ENCODE measurements at places on chromosomes 3 and 15. TPM values are rescaled to one million over a fixed set of nuclear protein-coding genes. Genes with fewer than 3 reads are reported as not detected.

CEMIP gene
- total RNA-seq: 2.9 TPM

PODXL2 gene
- total RNA-seq: 2.9 TPM

PIGBOS1 gene
- 11.4 TPM for total RNA-seq

NCKIPSD gene
- total RNA-seq: 51.7 TPM

TLR9 gene
- not detected for total RNA-seq

DZIP1L gene
- 4.6 TPM for total RNA-seq

PLA2G4D gene
- total RNA-seq: not detected

SLC15A2 gene
- total RNA-seq: 1.7 TPM

GOLGA6L10 gene
- total RNA-seq: 0.33 TPM

APOD gene
- total RNA-seq: 93.2 TPM

CPEB1 gene
- 1.5 TPM for total RNA-seq

OIP5 gene
- not detected for total RNA-seq

DNA sequence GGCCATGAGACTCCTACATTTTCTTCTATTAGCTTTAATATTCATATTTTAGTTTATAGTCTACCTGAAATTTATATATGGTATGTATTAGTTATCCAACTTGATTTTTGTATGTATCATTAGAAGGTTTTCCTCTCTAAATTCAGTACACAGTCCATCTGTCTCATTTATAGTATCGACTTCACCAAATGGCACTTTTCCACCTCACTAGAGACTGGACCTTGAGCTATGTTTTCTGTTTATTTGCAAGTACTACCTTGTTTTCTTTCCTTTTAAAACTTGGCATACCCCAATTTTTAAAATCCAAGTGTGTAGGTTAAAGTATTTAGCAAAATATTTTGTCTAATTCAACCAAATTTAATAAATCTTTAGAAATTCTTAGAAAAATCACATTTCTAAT, 1137.5 kb downstream of the NSUN3 start:
- H3K36me3 ChIP-seq: no peaks in the 10 kb centered on the region
- H3K27me3 ChIP-seq: no peaks in the 10 kb centered on the region
- no peak for DNase-seq

DNA sequence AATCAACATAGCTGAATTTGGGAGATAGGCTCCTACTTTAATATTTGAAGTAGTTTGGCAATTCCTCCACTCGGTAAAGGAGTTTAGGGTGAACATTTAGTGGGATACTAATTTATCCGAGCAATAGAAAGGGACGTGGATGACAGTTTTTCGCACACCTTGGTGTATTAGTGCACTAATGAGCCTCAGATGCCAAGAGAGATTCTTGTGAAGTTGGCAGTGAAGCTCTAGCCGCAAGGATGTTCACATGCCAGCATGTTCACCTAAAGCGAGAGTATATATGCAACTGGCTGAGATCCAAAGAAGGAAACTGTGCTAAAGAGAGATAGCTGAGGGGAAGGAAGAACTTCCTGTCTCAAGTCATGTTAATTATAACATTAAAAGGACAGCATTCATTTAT, 58.5 kb downstream of the TGFBR2 start:
- peaks cover 30% of the 10 kb centered on the region for H3K36me3 ChIP-seq
- no peak overlapping the region for H3K4me3 ChIP-seq
- H3K4me1 ChIP-seq: no peaks in the 10 kb centered on the region
- H3K27ac ChIP-seq: no peak overlapping the region
- no peaks in the 10 kb centered on the region for H3K27me3 ChIP-seq

DNA sequence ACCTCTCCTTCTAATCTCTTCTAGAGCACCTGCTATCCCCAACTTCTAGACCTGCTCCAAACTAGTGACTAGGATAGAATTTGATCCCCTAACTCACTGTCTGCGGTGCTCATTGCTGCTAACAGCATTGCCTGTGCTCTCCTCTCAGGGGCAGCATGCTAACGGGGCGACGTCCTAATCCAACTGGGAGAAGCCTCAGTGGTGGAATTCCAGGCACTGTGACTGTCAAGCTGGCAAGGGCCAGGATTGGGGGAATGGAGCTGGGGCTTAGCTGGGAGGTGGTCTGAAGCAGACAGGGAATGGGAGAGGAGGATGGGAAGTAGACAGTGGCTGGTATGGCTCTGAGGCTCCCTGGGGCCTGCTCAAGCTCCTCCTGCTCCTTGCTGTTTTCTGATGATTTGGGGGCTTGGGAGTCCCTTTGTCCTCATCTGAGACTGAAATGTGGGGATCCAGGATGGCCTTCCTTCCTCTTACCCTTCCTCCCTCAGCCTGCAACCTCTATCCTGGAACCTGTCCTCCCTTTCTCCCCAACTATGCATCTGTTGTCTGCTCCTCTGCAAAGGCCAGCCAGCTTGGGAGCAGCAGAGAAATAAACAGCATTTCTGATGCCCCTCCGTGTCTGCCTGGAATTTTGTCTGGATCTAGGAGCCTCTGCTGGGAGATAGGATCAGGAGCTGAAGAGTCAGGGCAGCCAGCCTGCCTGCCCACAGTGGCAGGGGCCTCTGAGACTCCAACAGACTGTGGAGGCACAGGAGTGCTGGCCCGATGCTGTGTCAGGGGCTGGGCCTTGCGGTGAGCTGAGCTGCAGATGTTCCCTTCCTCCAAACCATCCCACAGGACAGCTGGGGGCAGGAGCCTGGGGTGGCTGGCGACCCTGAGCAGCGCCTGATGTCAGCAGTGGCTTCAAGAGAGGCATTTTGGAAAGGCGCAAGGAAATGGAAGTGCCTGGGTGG, 3.0 kb downstream of the ISLR start:
- no peaks in the 10 kb centered on the region for H3K36me3 ChIP-seq
- no peak for DNase-seq
- H3K27ac ChIP-seq: no peak overlapping the region
- no peaks in the 10 kb centered on the region for H3K4me1 ChIP-seq
- no peaks in the 10 kb centered on the region for H3K27me3 ChIP-seq
- no peak overlapping the region for H3K4me3 ChIP-seq

- no peak overlapping the region for H3K4me3 ChIP-seq
- H3K27ac ChIP-seq: no peak overlapping the region
- no peak for DNase-seq
- no peaks in the 10 kb centered on the region for H3K36me3 ChIP-seq
- H3K27me3 ChIP-seq: no peaks in the 10 kb centered on the region
Measured at GRCh38 chr3:168876346-168877035, 780.8 kb upstream of the GOLIM4 start.

- no peaks in the 10 kb centered on the region for H3K36me3 ChIP-seq
- peak overlapping the region; percentile 79 for H3K4me3 ChIP-seq
- no peaks in the 10 kb centered on the region for H3K4me1 ChIP-seq
- peak overlapping the region; percentile 97 for H3K27ac ChIP-seq
- no peaks in the 10 kb centered on the region for H3K27me3 ChIP-seq
Measured at GRCh38 chr3:159763602-159764489, 224.8 kb upstream of the IL12A start.

DNA sequence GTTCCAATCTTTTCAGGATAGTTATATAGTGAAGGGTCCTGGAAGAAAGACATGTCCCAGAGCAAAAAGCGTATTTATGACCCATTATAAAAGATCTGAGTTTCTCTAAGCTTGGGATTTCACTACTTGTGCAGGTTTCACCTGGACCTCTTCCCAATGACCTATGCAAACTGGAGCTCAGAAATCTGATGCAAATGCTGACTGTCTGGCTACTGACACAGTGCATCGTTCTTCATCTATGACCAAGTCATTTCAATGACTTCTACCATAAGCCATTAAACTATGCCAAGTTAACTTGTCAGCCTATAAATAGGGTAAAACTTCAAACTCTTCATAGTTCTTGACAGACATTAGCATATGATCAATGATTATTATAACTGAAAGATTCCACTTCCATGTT, 11.1 kb downstream of the STAG1 start:
- no peak overlapping the region for H3K27ac ChIP-seq
- H3K4me1 ChIP-seq: no peaks in the 10 kb centered on the region
- DNase-seq: no peak
- H3K4me3 ChIP-seq: no peak overlapping the region

GRCh38 chr3:14274612-14274936, 96.0 kb downstream of the LSM3 start:
- no peaks in the 10 kb centered on the region for H3K36me3 ChIP-seq
- H3K4me3 ChIP-seq: no peak overlapping the region
- DNase-seq: no peak
- no peak overlapping the region for H3K27ac ChIP-seq
- no peaks in the 10 kb centered on the region for H3K4me1 ChIP-seq

- DNase-seq: no peak
- no peaks in the 10 kb centered on the region for H3K4me1 ChIP-seq
- no peak overlapping the region for H3K27ac ChIP-seq
- no peak overlapping the region for H3K4me3 ChIP-seq
- H3K27me3 ChIP-seq: no peaks in the 10 kb centered on the region
- H3K36me3 ChIP-seq: no peaks in the 10 kb centered on the region
Measured at GRCh38 chr15:56749982-56750381, 16.7 kb upstream of the ZNF280D start.

- peaks cover 13% of the 10 kb centered on the region for H3K4me1 ChIP-seq
- no peak overlapping the region for H3K4me3 ChIP-seq
- no peaks in the 10 kb centered on the region for H3K27me3 ChIP-seq
- no peak overlapping the region for H3K27ac ChIP-seq
Measured at GRCh38 chr15:74406992-74407705, 26.6 kb downstream of the SEMA7A start.

GRCh38 chr15:96070636-96071035, 259.9 kb upstream of the NR2F2 start:
- DNase-seq: no peak
- no peak overlapping the region for H3K27ac ChIP-seq
- no peaks in the 10 kb centered on the region for H3K27me3 ChIP-seq
- H3K4me3 ChIP-seq: no peak overlapping the region

DNA sequence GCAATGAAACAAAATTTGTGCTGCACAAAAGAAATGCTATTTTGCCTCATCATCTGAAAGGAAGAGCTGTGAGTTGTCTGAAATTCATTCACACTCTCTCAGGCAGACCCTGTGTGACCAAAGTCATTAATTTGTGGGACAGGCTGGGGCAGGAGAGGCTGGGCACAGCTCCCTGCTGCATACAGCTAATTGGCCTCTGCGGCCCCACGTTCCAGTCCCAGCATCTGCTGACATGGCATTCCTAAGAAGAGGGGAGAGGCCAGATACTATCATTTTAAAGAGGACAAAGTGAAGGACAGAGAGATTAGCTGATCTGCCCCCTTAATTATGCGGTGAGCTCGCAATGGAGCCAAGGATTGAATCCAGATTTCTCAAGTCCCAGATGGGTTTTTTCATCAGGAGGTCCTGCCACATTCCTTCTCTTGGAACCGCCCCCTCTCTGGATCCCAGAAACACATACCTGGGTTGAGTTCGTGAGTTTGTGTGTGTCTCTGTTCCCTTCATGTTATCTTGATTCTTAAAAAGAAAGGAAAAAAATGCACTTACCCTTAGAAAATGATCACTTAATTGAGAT, 25.1 kb downstream of the POLR2M start:
- peaks cover 8% of the 10 kb centered on the region for H3K4me1 ChIP-seq
- no peak overlapping the region for H3K4me3 ChIP-seq
- H3K36me3 ChIP-seq: no peaks in the 10 kb centered on the region
- H3K27ac ChIP-seq: no peak overlapping the region
- H3K27me3 ChIP-seq: no peaks in the 10 kb centered on the region
- DNase-seq: no peak

DNA sequence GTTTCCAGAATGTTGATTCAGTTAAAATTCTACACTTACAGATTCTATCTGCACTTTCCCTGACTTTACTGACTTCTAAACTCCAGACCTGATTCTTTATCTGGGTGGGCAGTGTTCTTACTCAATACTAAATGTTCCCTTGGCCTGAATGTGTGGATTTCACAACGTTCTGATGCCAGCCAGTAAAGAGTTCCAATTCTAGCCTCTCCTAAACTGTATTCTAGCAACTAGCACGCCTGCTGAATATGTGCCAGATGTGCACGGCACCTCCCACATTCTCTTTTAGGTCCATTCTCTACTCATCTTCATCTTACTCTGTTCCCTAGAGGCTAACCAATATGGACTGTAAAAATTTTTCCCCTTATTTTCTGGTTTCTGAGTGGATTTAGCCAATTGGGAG, 479.5 kb upstream of the AGTR1 start:
- no peaks in the 10 kb centered on the region for H3K4me1 ChIP-seq
- no peaks in the 10 kb centered on the region for H3K27me3 ChIP-seq
- H3K36me3 ChIP-seq: no peaks in the 10 kb centered on the region
- no peak for DNase-seq
- H3K27ac ChIP-seq: no peak overlapping the region
- no peak overlapping the region for H3K4me3 ChIP-seq

DNA sequence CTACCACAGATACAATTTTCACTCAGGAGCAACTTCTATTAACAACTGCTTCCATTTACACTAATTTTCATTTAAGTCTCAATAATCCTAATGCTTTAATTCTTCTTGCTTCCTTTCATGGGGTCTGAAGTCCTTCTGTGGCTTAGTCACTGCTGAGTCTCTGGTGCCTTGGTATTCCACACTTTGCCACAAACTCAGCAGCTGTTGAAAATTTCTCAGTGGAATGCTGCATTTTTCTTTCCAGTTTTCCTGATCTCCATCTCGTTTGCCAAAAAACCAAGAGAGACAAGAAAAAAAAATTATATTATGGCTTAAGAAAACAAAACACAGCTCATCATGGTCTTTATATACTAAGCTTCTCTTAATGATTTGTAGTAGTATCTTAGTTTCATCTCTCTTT, 269.2 kb upstream of the AZI2 start:
- H3K27me3 ChIP-seq: no peaks in the 10 kb centered on the region
- no peak overlapping the region for H3K4me3 ChIP-seq
- no peaks in the 10 kb centered on the region for H3K4me1 ChIP-seq
- no peaks in the 10 kb centered on the region for H3K36me3 ChIP-seq
- H3K27ac ChIP-seq: no peak overlapping the region
- DNase-seq: no peak

DNA sequence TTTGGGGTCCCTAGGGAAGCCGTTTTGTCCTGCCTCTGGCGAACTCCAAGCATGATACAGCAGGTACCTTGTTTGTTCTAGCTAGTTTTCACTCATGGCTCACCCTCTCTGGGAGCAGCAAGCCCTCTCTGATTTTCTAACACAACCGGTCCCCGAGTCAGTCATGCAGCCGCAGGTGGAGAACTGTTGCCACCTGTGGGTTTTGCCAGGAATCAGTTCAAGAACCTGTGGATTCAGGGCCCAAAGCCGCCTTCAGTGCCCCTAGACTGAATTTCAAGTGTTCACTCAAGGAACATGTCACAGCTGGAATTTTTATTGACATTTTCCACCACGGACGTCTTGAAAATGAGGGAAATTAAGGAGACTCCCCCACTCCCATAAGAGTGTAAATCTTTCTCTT, 13.3 kb upstream of the LRRK1 start:
- H3K27me3 ChIP-seq: no peaks in the 10 kb centered on the region
- no peak for DNase-seq
- no peak overlapping the region for H3K27ac ChIP-seq
- H3K4me3 ChIP-seq: no peak overlapping the region
- peaks cover 8% of the 10 kb centered on the region for H3K4me1 ChIP-seq
- H3K36me3 ChIP-seq: no peaks in the 10 kb centered on the region

GRCh38 chr3:105527535-105527934, 160.8 kb downstream of the ALCAM start:
- H3K4me1 ChIP-seq: no peaks in the 10 kb centered on the region
- no peaks in the 10 kb centered on the region for H3K36me3 ChIP-seq
- H3K27ac ChIP-seq: no peak overlapping the region
- no peak overlapping the region for H3K4me3 ChIP-seq
- no peak for DNase-seq

Measured in right atrium auricular region (tissue), 2 donors.